IMR-90 (cell line): ENCODE measurements at places on chromosomes 2 and 18.

- no peak overlapping the region for H3K27ac ChIP-seq
- no peaks in the 10 kb centered on the region for H3K27me3 ChIP-seq
- peaks cover 5% of the 10 kb centered on the region; the same call in 1 of the 2 replicates for H3K4me1 ChIP-seq
- H3K36me3 ChIP-seq = no peaks in the 10 kb centered on the region
- no peak for DNase-seq
- no peak overlapping the region for H3K4me3 ChIP-seq
Observed at GRCh38 chr2:152822676-152823075, 104.3 kb downstream of the ARL6IP6 start.

GRCh38 chr18:47847635-47848034 is 82.8 kb downstream of the SMAD2 start:
- H3K27ac ChIP-seq = no peak overlapping the region
- peaks cover 2% of the 10 kb centered on the region; the same call in 1 of the 2 replicates for H3K4me1 ChIP-seq
- no peak overlapping the region for H3K4me3 ChIP-seq
- H3K27me3 ChIP-seq = no peaks in the 10 kb centered on the region

DNA sequence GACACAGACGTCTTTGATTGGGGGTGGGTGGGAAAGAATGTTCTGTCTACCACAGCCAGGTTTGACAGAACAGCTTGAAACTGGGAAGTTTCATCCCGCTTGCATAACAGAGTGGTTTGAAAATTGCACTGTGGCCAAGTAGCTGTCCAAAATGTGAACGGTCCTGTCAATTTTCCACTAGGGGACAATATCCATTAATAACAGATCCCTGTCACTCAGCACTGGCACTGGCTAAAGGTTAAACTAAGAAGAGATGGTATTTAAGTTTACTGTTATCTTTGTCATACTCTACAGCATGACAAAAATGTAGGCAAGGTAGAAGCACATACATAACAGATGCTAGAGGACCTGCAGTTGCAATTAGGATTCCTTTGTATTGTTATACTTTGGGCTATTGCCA is 55.6 kb upstream of the ACMSD start:
- no peak overlapping the region for H3K27ac ChIP-seq
- H3K36me3 ChIP-seq = no peaks in the 10 kb centered on the region
- H3K4me1 ChIP-seq = no peaks in the 10 kb centered on the region

DNA sequence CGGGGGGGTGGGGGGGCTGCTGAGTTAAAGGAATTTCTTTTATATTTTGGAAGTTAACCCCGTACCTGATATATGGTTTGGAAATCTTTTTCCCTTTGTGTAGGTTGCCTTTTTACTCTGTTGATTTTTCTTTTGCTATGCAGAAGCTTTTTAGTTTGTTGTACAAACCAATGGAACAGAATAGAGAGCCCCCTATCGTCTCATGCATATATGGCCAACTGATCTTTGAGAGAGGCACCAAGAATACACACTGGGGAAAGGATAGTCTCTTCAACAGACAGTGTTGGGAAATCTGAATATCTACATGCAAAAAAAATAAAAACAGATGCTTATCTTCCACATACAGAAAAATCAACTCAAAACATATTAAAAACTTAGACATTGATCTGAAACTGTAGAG is 647.8 kb upstream of the KLHL29 start:
- H3K4me1 ChIP-seq = no peaks in the 10 kb centered on the region
- no peak for DNase-seq
- H3K4me3 ChIP-seq = no peak overlapping the region
- H3K36me3 ChIP-seq = no peaks in the 10 kb centered on the region
- H3K27me3 ChIP-seq = no peaks in the 10 kb centered on the region
- no peak overlapping the region for H3K27ac ChIP-seq

DNA sequence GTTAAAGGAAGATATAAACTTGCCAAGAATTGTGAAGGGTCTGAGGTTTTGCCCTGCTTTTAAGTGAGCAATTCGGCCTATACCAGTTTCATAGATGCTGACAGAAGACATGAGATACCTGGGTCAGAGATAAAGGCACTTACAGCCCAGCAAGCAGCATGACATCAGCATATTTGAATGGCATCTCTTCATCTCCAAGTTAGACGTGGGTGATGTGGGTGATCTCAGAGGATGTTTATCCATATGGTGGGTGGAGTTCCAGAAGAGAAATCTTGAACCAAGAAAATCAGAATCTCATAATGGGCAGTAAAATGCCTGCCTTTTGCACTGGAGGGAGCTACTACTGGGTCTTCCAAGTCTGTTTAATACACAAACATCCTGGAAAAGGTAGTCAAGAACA is 44.7 kb downstream of the GYPC start:
- DNase-seq = peak; percentile 81
- no peak overlapping the region for H3K4me3 ChIP-seq
- peaks cover 26% of the 10 kb centered on the region for H3K36me3 ChIP-seq
- no peaks in the 10 kb centered on the region for H3K27me3 ChIP-seq
- peaks cover 4% of the 10 kb centered on the region; the same call in 1 of the 2 replicates for H3K4me1 ChIP-seq

DNA sequence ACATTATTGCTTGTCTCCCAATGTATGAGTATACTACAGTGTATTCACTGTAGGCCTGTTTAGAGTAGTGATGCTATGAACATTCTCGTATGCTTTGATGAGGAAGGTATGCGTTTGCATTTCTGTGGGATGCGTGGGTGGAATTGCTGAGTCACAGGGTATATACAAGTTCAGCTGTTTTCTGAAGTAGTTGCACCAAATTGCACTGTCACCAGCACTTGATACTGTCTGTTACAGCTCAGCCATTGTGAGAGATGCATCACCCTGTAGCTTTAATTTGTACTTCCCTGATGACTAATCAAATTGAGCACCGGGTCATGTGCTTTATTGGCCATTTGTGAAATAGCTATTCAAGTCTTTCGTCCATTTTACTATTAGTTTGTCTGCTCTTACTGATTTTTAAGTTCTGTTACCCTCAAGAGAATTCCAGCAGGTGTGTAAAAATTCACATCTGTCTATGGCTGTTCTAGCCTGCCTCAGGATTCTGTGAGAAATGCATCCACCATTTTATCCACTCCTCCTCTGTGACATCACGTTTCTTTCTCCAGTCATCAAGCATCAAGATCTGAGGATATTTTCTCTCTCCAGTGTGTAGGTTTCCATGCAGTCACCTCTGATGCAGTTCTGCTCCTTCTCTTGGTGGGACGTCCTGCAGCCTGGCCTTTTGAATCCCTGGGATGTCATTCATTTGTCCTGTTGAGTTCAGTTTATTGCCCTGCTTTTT is 72.5 kb downstream of the DGKD start:
- peak; percentile 99 for DNase-seq
- peaks cover 18% of the 10 kb centered on the region for H3K4me1 ChIP-seq
- no peak overlapping the region for H3K4me3 ChIP-seq
- H3K36me3 ChIP-seq = 0 out of 2 replicates have a peak, but pooled peaks cover 2% of the 10 kb centered on the region
